Activated CD8-positive, alpha-beta memory T cell treated with anti-CD3 and anti-CD28 coated beads, Interleukin-2, amount 10 ng/mL, durations not matched to agents 7 days and 5 days (primary cell): ENCODE measurements at places on chromosomes 1 and 21. TPM values are rescaled to one million over a fixed set of nuclear protein-coding genes. Genes with fewer than 3 reads are reported as not detected.

The L1TD1 gene
- total RNA-seq: not detected

DNA sequence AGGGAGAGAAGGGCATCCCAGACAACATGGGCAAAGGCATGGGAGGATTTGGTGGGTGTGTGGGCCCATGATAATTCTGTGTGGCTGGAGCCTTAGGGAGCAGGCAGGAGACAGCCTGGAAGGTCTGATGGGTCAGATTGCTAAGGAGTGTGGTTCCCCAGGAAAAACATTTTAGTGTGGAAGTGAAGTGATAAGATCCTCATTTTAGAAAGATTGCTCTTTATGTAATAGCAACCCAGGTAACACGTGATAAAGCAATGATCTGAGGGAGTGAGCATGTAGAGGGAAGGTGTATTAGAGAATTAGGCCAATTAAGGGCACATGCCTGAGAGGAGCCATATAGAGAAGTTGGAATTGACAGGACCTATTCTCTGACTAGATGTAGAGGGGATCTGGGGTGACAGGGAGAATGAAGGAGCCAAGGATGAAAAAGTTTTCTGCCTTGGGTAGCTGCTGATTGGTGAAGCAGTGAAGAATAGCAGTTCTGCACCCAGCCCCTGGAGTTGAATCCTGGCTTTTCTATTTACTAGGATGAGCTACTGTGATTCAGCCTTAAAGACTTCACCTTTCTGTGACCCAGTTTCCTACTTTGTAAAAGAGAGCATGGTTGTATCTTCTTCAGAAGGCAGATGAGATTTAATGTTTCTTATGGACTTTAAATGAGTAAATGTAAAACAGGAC is 18.7 kb upstream of the SLAMF6 start:
- H3K4me3 ChIP-seq: no peak overlapping the region
- H3K36me3 ChIP-seq: peaks cover 21% of the 10 kb centered on the region
- DNase-seq: no peak
- no peaks in the 10 kb centered on the region for H3K27me3 ChIP-seq

DNA sequence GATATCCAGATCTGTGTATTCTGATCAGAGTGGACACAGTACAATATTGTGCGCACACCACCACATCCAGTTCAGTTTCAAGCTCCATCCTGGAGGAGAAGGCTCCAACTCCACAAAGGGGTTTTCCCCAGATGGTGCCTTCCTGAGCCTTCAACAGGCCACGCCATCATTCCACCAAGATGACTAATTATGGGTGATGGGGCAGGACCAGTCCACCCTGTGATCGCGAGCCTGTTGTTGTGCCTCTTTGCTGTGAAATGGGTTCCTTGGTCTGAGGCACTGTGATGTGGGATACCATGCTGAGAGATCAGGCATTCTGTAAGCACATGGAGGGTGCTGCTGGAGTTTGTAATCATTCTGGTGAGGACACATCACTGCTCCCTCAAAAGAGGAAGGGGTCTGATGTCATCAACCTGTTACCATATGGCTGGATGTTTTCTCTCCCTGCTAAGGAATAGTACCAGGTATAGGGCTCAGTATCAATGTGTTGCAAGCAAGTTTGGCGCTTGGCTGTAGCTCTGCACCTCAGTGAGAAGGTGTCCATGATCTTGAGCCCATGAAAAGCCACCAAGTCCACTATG is 6.7 kb upstream of the SH2D2A start:
- DNase-seq: no peak
- H3K4me1 ChIP-seq: peaks cover 24% of the 10 kb centered on the region
- H3K27me3 ChIP-seq: no peaks in the 10 kb centered on the region
- no peak overlapping the region for H3K4me3 ChIP-seq

DNA sequence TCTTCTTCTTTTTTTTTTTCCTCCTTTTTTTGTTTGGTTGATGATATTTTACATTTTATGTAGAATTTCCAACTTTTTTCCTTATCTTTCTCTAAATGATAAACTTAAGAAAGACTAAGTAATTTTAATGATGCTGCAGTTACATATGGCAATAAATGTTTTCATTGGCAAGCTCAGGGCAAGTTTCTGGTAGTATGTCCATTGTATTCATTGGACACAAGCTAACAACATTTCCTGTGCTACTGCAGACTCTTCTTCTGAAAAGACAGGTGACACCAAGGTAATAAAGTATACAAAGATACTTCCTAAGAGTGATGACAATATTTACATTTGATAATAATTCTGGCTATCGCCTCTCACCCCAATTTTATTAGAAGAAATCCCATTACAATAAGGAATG is 219.2 kb upstream of the NFIA start:
- H3K27me3 ChIP-seq: peaks cover 11% of the 10 kb centered on the region
- no peak overlapping the region for H3K4me3 ChIP-seq
- H3K27ac ChIP-seq: no peak overlapping the region
- DNase-seq: no peak

- no peak overlapping the region for H3K27ac ChIP-seq
- H3K4me1 ChIP-seq: peaks cover 38% of the 10 kb centered on the region
- DNase-seq: no peak
- H3K36me3 ChIP-seq: peaks cover 30% of the 10 kb centered on the region
- no peaks in the 10 kb centered on the region for H3K27me3 ChIP-seq
Observed at GRCh38 chr1:226181996-226182714, 4.4 kb downstream of the ACBD3 start.

The TRMT1L gene
- total RNA-seq: 23.2 TPM

The MSH4 gene
- 0.38 TPM for total RNA-seq

The SGIP1 gene
- not detected for total RNA-seq

- H3K36me3 ChIP-seq: no peaks in the 10 kb centered on the region
- H3K4me3 ChIP-seq: no peak overlapping the region
- no peaks in the 10 kb centered on the region for H3K27me3 ChIP-seq
- H3K27ac ChIP-seq: no peak overlapping the region
Observed at GRCh38 chr1:1926346-1926811, 7.3 kb upstream of the TMEM52 start.

DNA sequence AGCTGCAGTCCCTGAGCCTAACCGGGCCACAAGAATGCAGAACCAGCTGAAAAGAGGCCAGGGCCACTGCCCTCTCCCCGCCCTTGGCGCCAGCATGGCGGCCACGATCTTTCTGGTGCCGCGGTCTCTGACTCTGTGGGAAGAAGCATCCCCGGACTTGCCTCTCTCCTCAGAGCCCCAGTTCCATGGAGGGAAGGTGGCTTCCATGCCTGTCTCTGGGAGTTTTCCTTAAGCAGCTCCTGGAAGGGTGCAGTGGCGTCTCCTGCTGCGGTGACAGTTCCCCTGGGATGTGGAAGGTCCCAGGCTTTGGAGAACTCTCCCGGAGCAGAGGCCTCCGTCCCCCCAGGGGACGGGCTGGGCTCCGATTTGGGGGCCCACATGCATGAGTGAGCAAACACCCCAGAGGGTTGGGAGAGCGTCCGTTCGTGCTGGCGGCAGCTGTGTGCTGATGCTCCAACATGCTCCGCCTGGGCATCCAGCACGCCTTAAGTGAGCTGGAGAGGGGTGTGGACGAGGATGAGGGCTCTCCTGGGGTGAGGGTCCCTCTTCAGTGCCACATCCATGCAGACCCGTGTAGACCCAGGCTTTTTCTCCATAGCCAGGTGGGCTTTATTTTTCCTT is 109.8 kb upstream of the COL6A1 start:
- DNase-seq: no peak
- H3K4me3 ChIP-seq: no peak overlapping the region
- no peaks in the 10 kb centered on the region for H3K4me1 ChIP-seq
- no peaks in the 10 kb centered on the region for H3K27me3 ChIP-seq

- H3K27me3 ChIP-seq: peaks cover 49% of the 10 kb centered on the region
- no peaks in the 10 kb centered on the region for H3K36me3 ChIP-seq
- no peak overlapping the region for H3K27ac ChIP-seq
- DNase-seq: no peak
- H3K4me3 ChIP-seq: no peak overlapping the region
- H3K4me1 ChIP-seq: peaks cover 7% of the 10 kb centered on the region
Observed at GRCh38 chr1:101407505-101408211, 170.8 kb downstream of the S1PR1 start.

DNA sequence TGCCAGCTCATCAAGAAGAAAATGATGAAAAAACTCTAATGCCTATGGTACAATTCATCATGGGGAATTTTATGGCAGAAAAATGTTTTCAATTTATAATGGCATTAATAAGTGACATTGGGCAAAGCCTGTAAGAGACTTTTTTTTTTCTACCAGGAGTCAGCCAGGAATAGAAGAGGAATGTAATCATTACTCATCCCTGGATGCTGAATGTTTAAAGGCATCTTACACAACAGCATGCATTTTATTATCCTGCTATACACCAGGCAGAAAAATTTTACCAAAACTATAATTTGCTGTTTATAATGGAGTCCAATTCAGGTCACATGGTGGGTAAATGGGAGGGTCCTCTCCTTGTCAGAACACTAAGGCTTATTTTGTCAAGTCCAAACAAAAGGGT is 189.9 kb upstream of the BEND5 start:
- H3K27ac ChIP-seq: no peak overlapping the region
- no peaks in the 10 kb centered on the region for H3K36me3 ChIP-seq
- peaks cover 2% of the 10 kb centered on the region for H3K27me3 ChIP-seq
- no peak overlapping the region for H3K4me3 ChIP-seq

GRCh38 chr1:54006508-54006907 is 11.5 kb downstream of the LDLRAD1 start:
- no peak overlapping the region for H3K4me3 ChIP-seq
- peaks cover 14% of the 10 kb centered on the region for H3K27me3 ChIP-seq
- H3K27ac ChIP-seq: no peak overlapping the region
- H3K4me1 ChIP-seq: no peaks in the 10 kb centered on the region
- H3K36me3 ChIP-seq: no peaks in the 10 kb centered on the region
- no peak for DNase-seq

DNA sequence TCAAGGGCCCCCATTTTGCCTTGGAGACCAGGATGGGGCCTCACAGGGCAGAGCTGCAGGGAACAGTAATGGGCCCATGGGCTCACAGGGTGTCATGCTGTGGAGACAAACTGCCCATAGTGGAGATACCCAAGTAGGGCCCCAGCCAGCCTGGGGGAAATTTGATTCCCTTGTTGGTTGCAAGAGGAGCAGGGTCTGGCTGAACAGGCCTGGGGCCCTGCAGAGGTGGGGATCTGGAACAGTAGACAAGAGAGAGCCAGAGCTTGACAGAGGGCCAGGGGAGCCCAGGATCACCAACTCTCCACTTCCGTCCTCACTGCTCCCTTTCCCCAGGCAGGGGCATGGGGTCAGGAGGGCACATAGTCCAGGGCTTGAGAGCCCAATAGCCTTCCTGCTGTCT is 8.7 kb downstream of the S100B start:
- peaks cover 5% of the 10 kb centered on the region for H3K4me1 ChIP-seq
- H3K27me3 ChIP-seq: no peaks in the 10 kb centered on the region
- H3K4me3 ChIP-seq: no peak overlapping the region
- H3K27ac ChIP-seq: no peak overlapping the region

- no peaks in the 10 kb centered on the region for H3K27me3 ChIP-seq
- DNase-seq: peak; percentile 76
- peaks cover 8% of the 10 kb centered on the region for H3K36me3 ChIP-seq
- H3K4me1 ChIP-seq: peaks cover 34% of the 10 kb centered on the region
- H3K4me3 ChIP-seq: no peak overlapping the region
Observed at GRCh38 chr1:228794173-228794572, 58.9 kb downstream of the RHOU start.

DNA sequence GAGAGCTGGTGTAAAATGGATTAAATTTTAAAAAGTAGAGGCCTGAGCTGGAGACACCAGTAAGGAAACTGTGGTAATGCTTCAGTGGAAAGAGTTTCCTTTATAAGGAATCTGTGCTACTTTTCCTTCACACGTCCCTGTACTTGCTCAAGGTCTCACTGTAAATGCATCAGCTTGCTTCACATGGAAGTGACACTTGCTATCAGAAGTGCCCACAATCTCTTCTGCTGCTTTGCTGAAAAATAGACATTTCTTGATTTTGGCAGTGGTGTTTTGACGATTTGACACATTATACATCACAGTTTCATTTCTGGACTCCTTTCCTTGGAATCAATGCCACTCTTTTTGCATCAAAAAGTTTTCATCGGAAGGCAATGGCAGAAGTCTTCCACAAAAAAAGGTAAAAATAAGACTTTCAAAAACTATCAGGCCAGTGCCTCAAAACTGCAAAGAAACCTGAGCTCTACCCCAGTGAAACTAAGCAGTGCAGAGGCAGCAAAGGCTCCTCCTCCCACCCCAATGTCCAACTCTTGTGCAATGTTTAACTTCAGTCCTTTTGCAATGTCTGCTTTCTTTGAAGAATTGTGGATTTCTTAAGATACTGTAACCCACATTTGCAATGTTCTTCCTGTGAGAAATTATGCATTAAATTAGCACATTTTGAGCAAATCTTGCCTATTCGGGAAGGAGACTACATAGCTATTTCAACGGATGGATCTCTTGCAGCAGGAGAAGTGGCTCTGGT is 18.4 kb upstream of the TSPAN2 start:
- no peaks in the 10 kb centered on the region for H3K4me1 ChIP-seq
- no peak overlapping the region for H3K27ac ChIP-seq
- H3K27me3 ChIP-seq: no peaks in the 10 kb centered on the region
- no peak overlapping the region for H3K4me3 ChIP-seq
- H3K36me3 ChIP-seq: peaks cover 2% of the 10 kb centered on the region

DNA sequence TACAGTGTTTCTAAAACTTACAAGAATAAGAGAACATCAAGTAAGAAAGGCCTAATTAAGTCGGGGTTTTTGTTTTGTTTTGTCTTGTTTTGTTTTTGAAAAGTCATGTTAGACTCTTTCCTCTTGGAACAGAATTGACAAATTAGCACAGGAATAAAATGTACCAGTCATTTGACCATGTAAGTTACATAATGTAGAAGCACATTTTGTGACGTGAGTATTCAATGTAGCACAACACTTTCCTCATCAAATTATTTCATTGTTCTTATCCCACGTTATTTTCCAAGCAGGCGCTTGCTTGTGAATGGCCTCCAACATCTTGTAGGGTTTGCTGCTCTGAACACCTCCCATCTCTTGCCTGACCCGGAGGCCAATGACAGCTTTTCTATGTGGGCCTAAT is 34.7 kb upstream of the DNASE2B start:
- H3K4me1 ChIP-seq: peaks cover 11% of the 10 kb centered on the region
- H3K4me3 ChIP-seq: no peak overlapping the region
- no peaks in the 10 kb centered on the region for H3K36me3 ChIP-seq
- no peaks in the 10 kb centered on the region for H3K27me3 ChIP-seq

DNA sequence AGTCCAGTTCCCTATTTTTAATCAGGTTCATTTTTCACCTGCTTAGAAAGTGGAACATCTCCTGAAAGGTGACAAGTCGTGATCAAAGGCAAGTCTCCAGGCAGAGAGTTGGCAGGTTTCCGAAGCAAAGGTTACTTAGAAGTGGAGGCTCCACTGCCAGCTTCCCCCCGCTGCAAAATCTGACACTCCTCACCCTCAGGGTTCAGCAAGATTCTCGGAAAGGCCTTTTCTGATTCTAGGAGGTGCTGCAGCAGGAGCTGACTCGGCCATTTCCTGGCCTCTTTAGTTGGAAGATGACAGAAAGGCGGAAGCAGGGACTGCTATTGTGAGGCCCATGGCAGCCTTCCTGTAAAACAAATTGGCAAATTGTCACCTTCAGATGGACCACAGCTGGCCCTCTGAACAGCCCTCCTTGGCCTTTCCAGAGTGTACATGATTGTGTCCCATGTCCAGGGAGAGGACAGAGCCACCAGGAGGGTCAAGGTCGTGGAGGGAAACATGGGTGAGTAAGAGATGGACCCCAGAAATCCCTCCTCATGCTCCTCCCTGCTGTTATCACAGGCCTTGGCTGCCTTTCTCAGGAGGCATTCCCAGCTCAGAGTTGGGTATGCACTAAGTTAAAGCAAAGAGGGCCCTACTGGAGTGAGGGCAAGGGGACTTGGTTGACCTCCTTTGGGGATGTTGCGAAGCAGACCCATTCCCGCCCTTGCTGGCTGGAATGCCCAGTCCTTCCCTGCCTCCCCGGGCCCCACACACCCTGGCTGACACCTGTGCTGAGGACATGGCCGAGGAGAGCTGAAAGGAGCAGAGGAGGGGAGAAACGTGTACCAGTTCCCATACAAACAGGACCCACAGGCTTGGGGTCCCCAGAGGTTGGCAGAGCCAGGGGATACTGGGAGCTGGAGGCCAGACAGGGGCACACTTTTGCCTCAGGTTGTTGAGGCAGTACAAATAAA is 115.5 kb upstream of the IRF2BP2 start:
- peak overlapping the region; percentile 66 for H3K4me3 ChIP-seq
- DNase-seq: peak; percentile 78
- peak overlapping the region; percentile 98 for H3K27ac ChIP-seq
